Breast epithelium (tissue), 4 donors: ENCODE measurements at places on chromosomes 5 and 9.

DNA sequence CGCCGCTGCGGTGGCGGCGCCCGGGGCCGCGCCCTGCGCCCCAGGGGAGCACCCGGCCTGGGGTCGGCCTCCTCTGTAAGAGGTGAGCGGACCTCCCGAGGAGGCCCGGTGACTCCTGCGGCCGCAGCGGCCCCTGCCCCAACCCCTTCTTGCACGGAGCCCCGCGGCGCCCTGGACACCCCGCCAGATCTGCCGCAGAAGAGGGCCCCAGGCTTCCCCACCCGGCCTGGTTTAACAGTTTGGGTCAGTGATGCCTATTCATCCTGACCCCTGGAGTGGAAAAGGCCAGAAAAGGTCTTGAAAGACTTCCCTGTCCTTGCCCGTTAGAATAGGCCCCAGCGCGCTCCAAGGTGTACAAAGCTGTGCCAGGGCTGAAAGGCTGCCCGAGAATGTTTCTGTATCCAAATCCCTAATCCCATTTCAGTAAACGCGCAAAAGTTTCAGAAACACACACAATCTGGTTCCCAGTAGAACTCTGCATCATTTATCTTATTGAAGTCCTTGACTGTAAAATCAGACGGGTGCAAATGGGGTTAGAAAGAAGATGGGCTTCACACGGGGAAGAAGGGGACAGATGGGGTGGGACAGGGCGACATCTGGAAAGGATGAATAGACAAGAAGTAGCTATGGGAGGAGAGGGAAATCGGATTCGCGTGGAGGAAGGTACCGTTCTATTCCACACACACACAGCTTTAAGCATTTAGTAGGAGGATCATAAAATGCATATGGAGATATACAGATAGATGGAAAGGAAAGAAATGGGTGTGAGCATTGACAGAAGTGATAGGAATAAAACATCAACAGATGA lies 1.1 kb upstream of the SSBP2 start:
- H3K4me3 ChIP-seq = peak overlapping the region; percentile 92
- no peaks in the 10 kb centered on the region for H3K36me3 ChIP-seq
- H3K27ac ChIP-seq = peak overlapping the region; percentile 99
- peaks cover 12% of the 10 kb centered on the region for H3K4me1 ChIP-seq
- peak; percentile 52 for DNase-seq

GRCh38 chr5:151022511-151023018 lies 2.2 kb downstream of the GPX3 start:
- peak overlapping the region; percentile 73 for H3K4me3 ChIP-seq
- peak overlapping the region; percentile 92 for H3K27ac ChIP-seq
- no peaks in the 10 kb centered on the region for H3K27me3 ChIP-seq
- no peaks in the 10 kb centered on the region for H3K4me1 ChIP-seq

DNA sequence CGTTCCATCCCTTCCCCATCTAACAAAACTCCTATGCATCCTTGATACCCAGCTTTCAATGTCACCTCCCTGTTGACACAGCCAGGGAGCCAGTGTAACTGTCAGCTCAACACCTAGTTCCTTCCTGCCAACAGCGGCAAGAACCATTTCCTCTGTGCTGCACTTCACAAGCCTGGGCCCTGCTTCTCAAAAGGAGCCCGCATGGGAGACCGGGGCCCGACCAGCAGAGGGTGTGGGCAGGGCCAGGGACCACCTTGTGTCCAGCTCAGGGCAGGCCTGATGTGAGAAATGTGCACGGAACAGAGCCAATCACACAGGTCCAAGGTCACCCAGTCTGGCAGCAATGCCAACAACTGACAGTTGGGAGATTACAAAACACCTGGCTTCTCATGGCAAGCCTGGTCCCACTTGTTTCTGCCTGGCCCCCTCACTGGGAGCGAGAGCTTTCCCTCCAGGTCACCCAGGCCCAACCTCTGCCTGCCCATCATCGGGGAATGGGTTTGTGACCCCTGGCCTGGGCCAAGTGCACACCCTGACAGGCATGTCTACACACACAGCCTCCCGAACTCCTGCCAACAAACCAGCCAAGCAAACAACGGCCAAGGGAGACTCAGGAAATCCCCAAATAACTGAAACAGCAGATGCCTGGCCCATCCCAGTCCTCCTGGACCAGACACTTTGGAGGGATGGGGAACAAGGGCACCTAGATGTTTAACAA lies 3.1 kb downstream of the RNF44 start:
- H3K27ac ChIP-seq = peak overlapping the region; percentile 98
- no peaks in the 10 kb centered on the region for H3K27me3 ChIP-seq
- peak overlapping the region; percentile 20 for H3K4me3 ChIP-seq
- DNase-seq = no peak
- peaks cover 11% of the 10 kb centered on the region for H3K4me1 ChIP-seq

DNA sequence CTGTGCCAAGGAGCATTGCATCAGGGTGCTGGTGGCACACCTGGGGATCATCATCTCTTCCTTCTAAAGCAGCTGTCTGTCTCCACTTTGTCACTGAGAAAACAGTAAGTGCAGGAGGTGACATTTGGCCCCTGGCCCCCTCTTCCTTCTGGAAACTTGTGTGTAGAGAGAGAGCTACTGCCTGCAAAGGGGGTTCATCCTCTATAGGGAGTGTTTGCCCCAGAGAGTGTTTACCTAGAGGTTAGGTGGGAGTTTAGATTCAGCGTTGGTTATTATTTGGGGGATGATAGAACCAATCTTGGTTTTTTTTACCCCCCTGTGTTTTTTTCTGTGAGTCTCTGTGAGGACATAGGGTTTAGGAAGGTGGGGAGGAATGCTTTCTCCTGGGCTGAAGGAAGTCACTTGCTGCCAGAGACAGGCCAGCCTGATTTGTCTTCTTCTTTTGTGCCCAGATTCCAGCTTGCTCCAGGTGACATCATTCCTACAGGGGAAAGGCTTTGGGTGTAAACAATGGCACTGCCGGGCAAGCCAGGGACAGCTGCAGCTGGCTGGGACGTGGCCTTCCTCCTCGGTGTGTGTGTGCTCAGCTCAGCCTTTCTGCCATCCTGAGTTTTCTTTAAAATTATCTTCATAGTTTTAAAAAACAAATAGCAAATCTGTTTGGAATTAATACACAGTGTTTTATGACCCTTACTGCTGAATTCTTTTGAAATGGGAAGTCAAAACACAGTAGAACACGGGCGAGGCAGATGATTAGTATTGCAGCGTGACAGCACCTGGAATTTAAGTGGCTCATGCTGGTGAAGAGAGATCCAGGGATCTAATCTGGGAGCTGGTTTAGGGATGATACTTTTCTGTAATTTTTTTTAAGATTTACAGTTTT lies 24.5 kb downstream of the PRRC2B start:
- H3K4me3 ChIP-seq = no peak overlapping the region
- peaks cover 57% of the 10 kb centered on the region for H3K4me1 ChIP-seq
- peak overlapping the region; percentile 78 for H3K27ac ChIP-seq
- H3K36me3 ChIP-seq = no peaks in the 10 kb centered on the region
